GM13976 (cell line): ENCODE measurements at places on chromosomes 7 and 10.

GRCh38 chr10:120628197-120628596 lies 171.2 kb downstream of the PLPP4 start:
- no peak for DNase-seq

DNA sequence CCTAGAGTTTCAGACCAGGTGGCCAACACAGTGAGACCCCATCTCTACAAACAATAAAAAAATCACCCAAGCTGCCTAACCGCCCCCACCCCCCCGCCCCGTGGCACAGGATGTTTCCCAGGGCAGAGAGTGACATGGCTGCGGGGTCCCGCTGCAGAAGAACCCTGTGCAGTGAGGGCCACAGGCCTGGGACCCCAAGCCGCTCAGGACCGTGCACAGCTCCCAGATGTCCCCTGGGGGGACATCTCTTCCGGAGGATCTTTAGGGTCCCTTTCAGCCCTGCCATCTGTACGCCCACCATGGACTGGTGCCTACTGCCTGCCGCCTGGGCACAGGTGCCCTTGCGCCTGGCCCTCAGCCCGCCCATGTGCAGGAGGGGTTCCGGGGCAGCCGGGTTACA lies 373.6 kb downstream of the DNAJB6 start:
- DNase-seq, result no peak

- DNase-seq, result no peak
Observed at GRCh38 chr10:67225226-67225625, 299.4 kb downstream of the LRRTM3 start.

GRCh38 chr7:104156842-104157277 lies 51.0 kb downstream of the ORC5 start:
- DNase-seq, result no peak
